ENCODE measurements at places on chromosomes 4 and X.

DNA sequence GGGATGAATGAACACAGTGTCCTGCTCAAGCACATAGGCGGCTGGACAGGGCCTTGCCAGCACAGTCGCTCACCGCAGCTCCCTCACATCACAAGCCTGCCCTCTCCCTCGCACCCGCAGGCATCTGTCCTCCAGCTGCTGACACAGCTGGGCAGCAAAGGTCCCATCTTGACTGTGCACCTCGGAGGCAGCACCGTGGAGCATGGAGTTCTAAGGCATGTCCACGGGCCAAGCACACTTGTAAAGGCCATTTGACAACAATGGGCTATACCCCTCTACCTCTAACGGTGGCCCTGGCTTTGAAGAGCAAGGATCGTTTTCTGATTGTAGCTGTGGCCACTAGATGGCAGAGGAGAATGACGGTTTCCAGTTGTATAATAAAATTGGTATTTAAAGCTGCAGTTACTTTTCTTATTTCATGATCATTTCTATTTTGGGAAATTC lies 53.8 kb downstream of the APLN start:
- DNase-seq = no peak

DNA sequence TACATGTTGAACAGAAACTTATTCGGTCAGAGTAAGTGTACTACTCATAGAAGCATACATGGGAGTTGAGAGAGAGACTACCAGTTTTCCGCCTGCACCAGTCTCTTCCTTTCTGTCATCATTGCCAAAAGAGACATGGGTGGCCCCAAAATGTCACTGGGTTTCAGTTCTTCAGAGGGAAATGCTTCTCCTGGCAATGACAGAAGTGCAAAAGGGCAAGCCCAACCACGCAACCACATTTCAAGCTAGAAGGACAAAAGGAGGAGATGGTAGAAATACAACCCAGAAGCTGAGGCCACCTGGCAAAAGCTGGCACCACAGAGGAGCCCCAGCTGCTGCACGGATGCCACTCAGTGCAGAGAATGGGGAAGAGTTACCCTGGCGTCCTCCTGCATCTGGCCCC lies 320.1 kb downstream of the BCOR start:
- DNase-seq = peak; percentile 10

DNA sequence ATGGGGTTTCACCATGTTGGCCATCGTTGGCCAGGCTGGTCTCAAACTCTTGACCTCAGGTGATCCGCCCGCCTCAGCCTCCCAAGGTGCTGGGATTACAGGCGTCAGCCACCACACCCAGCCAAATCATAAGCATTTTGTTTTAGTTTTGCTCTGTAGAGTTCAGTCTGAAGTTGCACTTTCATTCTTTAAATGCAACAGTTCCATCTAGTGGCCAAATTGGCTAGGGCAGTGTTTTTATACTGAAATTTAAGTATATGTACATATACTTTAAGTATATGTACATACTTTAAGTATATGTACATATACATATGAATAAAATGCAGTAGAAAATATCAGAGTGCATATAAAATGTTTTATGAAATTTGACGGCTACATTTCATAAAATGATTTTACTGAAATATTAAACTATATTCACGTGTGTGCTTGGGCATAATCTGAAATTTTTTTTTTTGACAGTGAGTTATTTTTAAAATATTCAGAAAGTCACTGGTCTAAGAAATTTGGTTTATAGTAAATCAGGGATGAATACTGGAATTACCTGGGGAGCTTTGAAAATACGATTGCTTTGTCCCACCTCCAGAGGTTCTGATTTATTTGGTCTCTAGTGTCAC lies 145.5 kb downstream of the NWD2 start:
- DNase-seq = peak; percentile 96

- DNase-seq = no peak
Measured at GRCh38 chr4:38242822-38243387, 282.7 kb downstream of the PTTG2 start.

- peak; percentile 83 for DNase-seq
Measured at GRCh38 chr4:139808381-139808807, 142.8 kb downstream of the MGST2 start.

GRCh38 chr4:169142391-169142790 lies 128.4 kb downstream of the SH3RF1 start:
- DNase-seq = no peak

- DNase-seq = no peak
Measured at GRCh38 chr4:112083587-112084347, 61.5 kb upstream of the FAM241A start.

- no peak for DNase-seq
Measured at GRCh38 chrX:106905064-106905708, 2.0 kb upstream of the RIPPLY1 start.
